ENCODE measurements at places on chromosomes 12 and 14.

DNA sequence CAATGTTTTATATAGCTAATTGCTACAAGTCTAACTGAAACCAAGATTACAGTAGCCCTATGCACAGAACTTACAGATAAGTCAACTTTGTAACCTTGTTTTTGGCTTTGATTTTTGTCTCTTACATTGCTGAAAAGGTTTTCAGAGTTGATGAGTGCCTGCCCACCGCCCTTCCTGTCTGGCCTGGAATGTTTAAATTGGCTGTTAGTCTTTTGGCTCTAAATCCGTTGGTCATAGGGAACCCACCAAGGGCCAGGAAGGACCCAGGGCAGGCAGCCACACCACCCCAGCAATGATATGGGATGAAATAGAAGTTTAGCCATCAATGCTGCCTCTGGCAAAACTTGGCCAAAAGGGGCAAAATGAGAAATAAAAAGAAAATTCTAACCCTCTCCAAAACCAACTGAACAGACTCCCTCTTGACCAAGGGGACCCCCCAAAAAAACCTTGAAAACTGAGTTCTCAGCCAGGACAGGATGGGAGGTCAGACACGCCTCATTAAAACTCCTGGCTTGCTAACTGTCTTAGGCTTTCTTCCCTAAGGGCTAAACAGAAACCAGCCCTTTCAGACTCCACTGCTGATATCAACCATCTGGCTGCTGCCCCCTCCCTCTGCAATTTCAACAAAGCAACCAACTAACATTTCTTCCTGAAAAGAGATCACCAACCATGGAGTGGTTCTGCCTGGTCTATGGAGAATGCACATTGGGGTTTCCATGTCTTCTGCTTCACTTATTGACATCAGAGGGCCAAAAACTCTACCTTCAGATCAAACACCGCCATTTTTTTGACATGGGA is 242.1 kb upstream of the NOS1 start:
- DNase-seq, result no peak

GRCh38 chr12:29750131-29750927 is 33.4 kb downstream of the TMTC1 start:
- DNase-seq, result no peak

- DNase-seq, result no peak
Measured at GRCh38 chr12:45668641-45669040, 60.9 kb upstream of the ARID2 start.

DNA sequence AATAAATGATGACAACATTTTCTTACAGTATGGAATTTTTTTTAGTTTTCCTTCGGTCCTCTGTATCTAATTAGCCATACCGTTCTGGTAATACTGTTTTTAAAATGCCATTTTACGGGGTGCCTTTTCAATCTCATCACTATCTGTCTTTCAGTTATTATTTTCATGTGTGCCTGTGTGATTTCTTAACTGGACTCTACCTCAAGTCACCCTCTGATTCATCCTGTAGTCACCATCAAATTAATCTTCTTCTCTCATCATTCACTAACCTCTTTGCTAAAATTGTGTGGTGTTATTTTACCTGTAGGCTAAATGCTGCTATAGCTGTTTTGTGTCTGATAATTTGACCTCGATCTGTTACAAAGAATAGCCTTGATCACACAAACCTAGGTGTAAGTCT is 16.0 kb upstream of the CCT2 start:
- DNase-seq, result no peak

DNA sequence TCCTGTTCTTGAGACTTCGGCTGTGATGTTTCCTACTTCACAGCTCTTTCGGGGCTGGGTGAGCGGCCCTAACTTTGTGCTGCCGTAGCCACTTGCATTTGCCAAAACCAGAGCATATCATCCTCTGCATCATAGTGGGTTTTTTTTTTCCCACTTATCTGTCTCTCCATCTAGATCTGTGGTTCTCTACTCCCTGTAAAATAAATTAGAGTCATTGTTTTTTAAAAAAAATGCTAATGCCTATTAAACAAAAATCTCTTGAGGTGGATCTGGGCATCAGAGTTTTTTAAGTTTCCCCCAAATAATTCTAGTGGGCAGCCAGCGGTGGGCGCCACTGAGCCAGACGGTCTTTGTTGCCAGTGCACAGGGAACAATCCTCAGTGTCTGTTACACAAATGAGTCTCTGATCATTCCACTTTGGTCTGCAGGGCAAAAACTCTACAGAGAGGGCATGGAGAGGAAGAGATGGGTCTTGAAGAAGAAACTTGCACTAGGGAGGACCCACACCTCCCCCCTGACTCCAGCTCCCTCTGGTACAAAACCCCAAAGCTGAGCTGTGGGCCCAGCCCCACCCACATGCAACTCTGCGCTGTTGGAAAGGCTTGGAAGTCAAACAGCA is 62.4 kb upstream of the BCL2L14 start:
- no peak for DNase-seq

DNA sequence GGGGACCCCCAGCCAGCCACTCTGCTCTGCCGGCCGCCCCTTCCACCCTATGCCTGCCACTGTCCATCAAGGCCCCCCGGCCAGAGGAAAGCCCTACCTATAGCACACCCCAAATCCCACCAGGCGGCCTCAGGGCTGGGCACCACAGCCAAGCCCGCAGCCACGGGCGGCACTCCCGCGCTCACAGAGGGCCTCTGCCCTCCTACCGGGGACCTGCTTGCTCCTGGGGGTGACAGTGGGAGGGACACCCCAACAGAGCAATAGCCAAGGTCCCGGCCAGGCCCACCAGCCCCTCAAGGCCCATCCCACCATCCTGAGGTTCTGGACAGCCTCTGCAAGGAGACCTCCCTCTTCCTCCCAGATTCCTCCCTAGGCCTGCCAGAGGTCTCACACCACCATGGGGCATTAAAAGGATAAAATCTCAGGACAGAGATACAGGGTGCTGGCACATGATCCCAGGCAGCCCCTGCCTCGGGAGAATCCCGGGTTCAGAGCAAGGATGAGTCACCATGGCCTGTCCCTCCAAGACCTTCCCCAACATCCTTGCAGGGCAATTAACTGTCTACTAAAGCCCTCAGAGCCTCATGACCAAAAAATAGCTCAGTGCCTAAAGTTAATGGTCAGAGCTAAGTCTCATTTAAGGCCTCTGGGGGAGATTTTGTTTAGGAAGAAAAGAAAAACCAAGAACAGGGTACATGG is 17.1 kb downstream of the CCDC85C start:
- DNase-seq, result no peak

- no peak for DNase-seq
Measured at GRCh38 chr14:88681755-88682494, 110.8 kb downstream of the EML5 start.

GRCh38 chr14:86196471-86196870 is 666.5 kb downstream of the FLRT2 start:
- DNase-seq, result no peak

GRCh38 chr12:113299619-113300237 is 35.2 kb downstream of the SLC8B1 start:
- DNase-seq, result no peak

Measured in stimulated activated CD4-positive, alpha-beta T cell treated with anti-CD3 and anti-CD28 coated beads, TNF-alpha, amount 100 ng/mL, for 24 hours (primary cell).